ENCODE measurements at places on chromosomes 5 and 9.

- peaks cover 22% of the 10 kb centered on the region for H3K4me1 ChIP-seq
- H3K36me3 ChIP-seq = peaks cover 12% of the 10 kb centered on the region
- peak; percentile 31 for DNase-seq
- peaks cover 12% of the 10 kb centered on the region for H3K27me3 ChIP-seq
- peak overlapping the region; percentile 99 for H3K4me3 ChIP-seq
Observed at GRCh38 chr5:75716715-75717081, 539 bp downstream of the POC5 start.

DNA sequence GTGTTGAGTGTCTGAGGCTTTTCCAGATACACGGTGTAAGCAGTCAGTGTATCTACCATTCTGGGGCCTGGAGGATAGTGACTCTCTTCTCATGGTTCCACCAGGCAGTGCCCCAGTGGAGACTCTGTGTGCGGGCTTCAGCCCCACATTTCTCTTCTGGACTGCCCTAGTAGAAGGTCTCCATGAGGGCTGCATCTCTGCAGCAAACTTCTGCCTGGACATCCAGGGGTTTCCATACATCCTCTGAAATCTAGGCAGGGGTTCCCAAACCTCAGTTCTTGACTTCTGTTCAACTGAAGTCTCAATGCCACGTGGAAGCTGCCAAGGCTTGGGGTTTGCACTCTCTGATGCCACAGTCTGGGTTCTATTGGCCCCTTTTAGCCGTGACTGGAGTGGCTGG, 256.6 kb upstream of the ITGA1 start:
- H3K36me3 ChIP-seq = peaks cover 5% of the 10 kb centered on the region
- H3K27ac ChIP-seq = no peak overlapping the region
- no peak overlapping the region for H3K4me3 ChIP-seq
- no peak for DNase-seq
- H3K4me1 ChIP-seq = no peaks in the 10 kb centered on the region
- H3K27me3 ChIP-seq = no peaks in the 10 kb centered on the region

GRCh38 chr9:36854034-36854433, 180.0 kb downstream of the PAX5 start:
- no peak overlapping the region for H3K27ac ChIP-seq
- H3K4me1 ChIP-seq = peaks cover 78% of the 10 kb centered on the region
- peaks cover 46% of the 10 kb centered on the region for H3K27me3 ChIP-seq
- no peak for DNase-seq

DNA sequence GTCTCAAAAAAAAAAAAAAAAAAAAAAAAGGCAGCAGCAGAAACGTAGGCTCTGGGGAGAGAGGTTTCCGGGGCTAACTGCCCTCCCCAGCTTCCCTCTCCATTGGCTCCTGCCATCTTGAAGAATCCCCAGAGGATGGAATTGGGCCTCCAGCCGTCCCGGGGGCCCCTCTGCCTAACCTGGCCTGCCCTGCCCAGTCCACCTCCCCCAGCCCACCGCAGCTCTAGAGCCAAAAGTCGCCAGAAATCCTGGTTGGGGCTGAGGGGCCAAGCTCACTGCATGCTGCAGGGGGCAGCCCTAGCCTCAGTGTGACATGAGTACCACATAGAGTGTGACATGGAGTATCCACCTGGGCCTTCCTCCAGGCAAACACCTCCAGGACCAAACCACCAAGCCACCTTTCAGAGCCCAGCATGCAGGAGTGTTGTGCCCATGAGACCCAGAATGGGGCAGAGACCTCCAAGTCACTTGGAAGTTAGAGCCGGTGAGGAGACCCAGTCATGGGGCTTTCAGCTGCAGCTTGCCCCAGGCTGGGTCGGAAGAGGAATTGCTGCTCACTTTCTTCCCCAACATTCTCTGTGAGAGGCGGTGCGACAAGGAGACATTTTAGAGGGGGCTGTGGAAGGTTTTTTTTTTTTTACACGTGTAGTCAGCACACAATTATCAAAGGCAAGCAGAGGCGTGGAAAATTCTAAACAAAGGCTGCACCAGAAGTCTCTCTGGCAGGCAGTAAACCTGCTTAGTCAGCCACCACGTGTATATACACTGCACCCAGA, 17.6 kb downstream of the CD74 start:
- no peak for DNase-seq
- peaks cover 11% of the 10 kb centered on the region for H3K4me1 ChIP-seq
- peak overlapping the region; percentile 38 for H3K4me3 ChIP-seq

- peaks cover 5% of the 10 kb centered on the region for H3K4me1 ChIP-seq
- H3K27ac ChIP-seq = no peak overlapping the region
- no peak for DNase-seq
Observed at GRCh38 chr5:175385691-175386362, 58.2 kb downstream of the DRD1 start.
